ENCODE measurements at places on chromosomes 11 and 22. TPM values are rescaled to one million over a fixed set of nuclear protein-coding genes. Genes with fewer than 3 reads are reported as not detected.

- ATAC-seq, result peak; percentile 78
These were observed 6.1 kb downstream of the ARHGAP8 start for GRCh38 chr22:44758344-44758973.

DNA sequence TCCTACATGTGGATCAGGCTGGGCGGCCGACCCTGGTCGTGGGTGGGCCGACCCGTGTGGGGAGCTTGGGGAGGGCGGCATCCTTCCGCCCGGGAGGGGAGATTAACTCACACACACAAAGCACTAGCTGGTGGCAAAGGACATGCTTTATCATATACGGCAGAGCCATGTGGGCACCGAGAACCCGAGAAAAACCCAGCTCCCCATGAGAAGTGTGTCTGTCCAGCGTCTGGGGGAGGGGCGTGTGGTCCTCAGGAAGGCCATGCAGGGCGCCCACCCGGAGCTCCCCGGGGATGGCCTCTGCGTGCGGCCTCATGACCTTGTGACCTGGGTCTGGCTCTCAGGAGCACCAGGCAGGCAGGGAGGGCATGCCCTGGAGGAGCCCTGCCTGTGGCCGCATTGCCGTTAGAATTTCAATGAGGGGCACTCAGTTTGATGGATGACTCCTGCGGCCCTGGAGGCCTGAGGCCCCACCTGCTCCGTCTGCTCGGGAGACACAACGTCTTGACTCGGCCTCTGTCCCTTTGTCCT, 39.4 kb upstream of the TOLLIP start:
- peak; percentile 83 for ATAC-seq

DNA sequence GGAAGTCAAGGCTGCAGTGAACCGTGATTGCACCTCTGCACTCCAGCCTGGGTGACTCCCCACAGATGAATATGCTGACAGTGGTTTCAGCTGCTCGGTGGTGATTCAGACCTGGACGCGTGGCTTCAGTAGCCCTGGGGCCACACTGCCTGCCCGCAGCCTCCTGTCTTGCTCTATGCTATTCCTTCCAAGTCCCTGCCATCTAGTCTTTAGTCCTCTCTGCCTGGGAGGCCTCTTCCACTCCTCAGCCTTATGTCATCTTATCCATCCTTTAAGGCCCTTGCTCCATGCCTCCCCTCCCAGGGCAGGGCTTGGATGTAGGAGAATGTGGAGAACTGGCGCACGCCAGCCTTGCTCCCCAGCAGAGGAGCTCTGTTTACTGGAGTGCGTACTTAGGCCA, 23.0 kb downstream of the YDJC start:
- no peak for ATAC-seq

CKAP5 gene
- total RNA-seq, result 127 TPM

- ATAC-seq, result no peak
These were observed 290.7 kb downstream of the NTM start for GRCh38 chr11:131661132-131661531.
